ENCODE measurements at places on chromosomes 11 and 22. TPM values are rescaled to one million over a fixed set of nuclear protein-coding genes. Genes with fewer than 3 reads are reported as not detected.

Gene BTBD18
- polyA plus RNA-seq = not detected

Gene CEND1
- not detected for polyA plus RNA-seq

Gene NADSYN1
- 57.3 TPM for polyA plus RNA-seq

Gene PKP3
- 73.9 TPM for polyA plus RNA-seq

- DNase-seq = no peak
Measured at GRCh38 chr11:47028195-47029093, 91.9 kb downstream of the CSTPP1 start.

- DNase-seq = peak; percentile 79
Measured at GRCh38 chr11:46277622-46278386, at the start of gene CREB3L1. TSS of gene CREB3L1 (plus strand) at chr11:46277662. CDS start at chr11:46278112, 450 bp downstream.

DNA sequence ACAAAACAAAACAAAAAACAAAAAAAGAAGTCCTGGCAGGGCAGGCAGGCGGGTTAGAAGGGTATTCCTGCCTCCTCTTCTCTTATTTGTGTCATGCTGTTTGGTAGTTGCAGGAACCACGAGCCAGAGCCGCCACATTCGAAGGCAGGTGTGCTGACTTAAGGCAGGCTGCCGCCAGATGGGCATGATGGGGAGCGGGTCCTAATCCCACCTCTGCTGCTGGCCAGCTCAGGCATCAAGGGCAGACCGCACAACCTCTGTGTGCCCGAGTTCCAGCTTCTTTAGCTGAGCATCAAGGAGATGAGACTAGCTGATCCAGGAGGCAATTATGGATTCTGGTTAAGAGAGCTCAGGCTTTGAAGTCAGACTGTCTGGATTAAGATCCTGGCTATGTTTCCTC lies 12.1 kb downstream of the OAF start:
- no peak for DNase-seq

GRCh38 chr11:90757849-90758494 lies 535.1 kb upstream of the CHORDC1 start:
- DNase-seq = no peak

DNA sequence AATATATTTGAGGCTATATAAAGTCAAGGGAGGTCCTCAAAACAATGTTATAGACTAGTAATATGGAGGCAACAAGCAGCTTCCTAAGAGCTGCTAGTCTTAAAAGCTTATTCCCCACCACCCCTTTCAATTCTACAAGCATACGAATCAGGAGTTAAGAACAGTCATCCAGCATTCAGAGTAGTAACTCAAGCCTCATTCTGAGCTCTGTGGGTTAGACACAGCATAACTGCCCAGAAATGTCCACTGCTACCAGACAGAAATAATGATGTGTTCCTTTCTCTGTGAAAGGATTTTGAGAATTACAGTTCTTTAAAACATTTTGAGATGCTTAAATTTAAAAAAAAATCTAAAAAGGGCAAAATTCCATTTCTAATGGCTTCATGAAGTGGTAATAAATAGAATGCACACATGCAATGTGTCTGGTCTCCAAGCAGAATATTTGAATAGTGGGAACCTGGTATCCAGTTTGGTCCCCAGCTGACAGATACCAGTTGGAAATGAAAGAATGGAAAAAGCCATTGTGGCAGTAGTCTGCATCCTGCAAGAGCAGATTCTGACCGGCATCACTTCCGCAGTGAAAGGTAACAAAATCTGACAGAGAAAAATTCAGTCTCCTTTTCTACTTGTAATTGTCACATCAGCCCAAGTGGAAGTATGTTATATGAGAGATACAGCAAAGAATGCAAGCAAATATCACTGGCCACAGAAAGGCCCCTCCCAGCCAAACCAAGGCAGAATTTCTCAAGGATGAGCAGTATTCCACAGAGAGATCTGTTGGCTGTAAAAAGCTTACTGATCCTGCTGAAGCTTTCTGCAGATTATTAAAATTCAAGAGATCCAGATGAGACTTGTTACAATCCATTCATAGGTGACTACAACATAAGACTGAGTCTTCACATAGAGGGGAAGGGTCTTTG lies 310.8 kb upstream of the PITPNB start:
- DNase-seq = no peak

GRCh38 chr22:29145321-29146072 lies 60.2 kb upstream of the EMID1 start:
- DNase-seq = no peak

- DNase-seq = peak; percentile 12
Measured at GRCh38 chr11:96188243-96189006, 154.6 kb downstream of the MAML2 start.

- peak; percentile 77 for DNase-seq
Measured at GRCh38 chr11:65110354-65110861, 1.3 kb upstream of the TM7SF2 start.

DNA sequence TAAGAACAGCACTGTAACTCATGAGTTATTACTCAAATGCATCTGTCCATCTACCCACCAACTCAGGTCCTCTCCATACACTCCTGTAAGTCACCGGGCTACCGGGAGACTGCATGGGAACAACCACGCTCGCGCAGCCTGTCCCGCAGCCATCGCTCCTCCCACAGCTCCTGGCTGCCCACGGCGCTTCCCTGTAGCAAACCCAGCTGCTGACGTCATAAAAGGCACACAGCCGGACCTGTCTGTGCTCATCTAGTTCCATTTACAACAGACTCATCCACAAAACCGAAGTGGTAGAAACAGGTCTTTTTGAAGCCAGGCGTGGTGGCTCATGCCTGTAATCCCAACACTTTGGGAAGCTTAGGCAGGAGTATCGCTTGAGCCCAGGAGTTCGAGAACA lies 23.4 kb upstream of the PACSIN2 start:
- DNase-seq = no peak

DNA sequence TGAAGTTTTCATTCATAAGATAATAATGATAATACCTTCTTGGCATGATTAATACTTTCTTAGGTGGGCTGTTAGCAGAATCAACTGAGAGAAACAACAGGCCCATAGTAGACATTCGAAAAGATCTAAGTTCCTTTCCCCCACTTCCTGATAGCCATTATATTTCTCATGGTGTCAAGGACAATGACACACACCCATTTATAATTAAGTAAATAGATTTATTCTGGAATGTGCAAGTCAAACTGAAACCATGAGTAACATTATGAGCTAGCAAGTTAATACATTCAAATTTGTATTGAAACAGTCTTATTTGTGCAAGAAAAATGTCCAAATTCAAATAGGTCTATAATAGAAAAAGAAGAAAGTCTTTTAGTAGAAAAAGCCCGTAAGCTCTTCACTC lies 301.1 kb downstream of the GUCY1A2 start:
- DNase-seq = no peak

- DNase-seq = no peak
Measured at GRCh38 chr11:45974806-45975205, 52.4 kb downstream of the LARGE2 start.
